ENCODE measurements at places on chromosomes 7 and 10.
A peak's percentile ranks its signal among the peaks of the same experiment; 100 is the strongest.

GRCh38 chr7:50153148-50153547 lies 60.1 kb upstream of the ZPBP start:
- DNase-seq: no peak

DNA sequence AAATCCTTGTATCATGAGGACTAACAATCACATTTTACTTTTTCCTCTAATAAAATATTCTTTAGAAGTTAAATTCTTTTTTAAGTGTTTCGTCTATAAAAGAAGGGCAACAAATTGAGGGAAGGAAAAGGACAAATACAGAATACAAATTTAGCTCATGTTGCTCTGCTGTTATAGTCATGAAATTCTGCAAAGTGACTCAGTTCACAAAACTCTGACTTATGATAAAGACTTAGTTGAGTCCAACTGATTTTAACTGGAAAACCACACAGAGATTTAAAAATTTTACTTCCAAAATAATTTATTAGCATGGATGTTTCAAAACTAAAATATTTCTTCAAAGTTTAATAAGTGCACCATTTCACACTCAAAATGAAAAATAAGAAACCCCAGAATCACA lies 75.0 kb upstream of the GPR22 start:
- DNase-seq: no peak

GRCh38 chr10:90096196-90096595 lies 394.8 kb downstream of the KIF20B start:
- DNase-seq: no peak

DNA sequence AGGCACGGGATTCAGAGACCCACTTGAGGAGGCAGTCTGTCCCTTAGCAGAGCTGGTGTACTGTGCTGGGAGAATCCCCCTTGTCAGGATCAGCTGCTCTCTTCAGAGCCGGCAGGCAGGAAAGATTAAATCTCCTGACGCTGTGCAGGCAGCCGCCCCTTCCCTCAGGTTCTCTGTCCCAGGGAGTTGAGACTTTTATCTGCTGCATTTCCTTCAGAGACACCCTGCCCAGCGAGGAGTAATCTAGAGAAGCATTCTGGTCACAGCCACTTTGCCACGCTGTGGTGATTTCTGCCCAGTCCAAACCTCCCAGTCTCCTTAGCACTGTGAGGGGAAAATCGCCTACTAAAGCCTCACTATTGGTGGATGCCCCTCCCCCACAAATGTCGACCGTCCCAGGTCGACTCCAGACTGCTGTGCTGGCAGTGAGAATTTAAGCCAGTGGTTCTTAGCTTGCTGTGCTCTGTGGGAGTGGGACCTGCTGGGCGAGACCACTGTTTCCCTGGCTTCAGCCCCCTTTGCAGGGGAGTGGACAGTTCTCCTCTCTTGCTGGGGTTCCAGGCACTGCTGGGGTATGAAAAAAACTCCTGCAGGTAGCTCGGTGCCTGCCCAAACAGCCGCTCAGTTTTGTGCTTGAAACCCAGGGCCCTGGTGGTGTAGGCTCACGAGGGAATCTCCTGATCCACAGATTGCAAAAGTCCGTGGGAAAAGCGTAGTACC lies 265.4 kb downstream of the ZWINT start:
- no peak for DNase-seq

GRCh38 chr7:30312178-30312577 lies 27.8 kb downstream of the ZNRF2 start:
- DNase-seq: no peak

DNA sequence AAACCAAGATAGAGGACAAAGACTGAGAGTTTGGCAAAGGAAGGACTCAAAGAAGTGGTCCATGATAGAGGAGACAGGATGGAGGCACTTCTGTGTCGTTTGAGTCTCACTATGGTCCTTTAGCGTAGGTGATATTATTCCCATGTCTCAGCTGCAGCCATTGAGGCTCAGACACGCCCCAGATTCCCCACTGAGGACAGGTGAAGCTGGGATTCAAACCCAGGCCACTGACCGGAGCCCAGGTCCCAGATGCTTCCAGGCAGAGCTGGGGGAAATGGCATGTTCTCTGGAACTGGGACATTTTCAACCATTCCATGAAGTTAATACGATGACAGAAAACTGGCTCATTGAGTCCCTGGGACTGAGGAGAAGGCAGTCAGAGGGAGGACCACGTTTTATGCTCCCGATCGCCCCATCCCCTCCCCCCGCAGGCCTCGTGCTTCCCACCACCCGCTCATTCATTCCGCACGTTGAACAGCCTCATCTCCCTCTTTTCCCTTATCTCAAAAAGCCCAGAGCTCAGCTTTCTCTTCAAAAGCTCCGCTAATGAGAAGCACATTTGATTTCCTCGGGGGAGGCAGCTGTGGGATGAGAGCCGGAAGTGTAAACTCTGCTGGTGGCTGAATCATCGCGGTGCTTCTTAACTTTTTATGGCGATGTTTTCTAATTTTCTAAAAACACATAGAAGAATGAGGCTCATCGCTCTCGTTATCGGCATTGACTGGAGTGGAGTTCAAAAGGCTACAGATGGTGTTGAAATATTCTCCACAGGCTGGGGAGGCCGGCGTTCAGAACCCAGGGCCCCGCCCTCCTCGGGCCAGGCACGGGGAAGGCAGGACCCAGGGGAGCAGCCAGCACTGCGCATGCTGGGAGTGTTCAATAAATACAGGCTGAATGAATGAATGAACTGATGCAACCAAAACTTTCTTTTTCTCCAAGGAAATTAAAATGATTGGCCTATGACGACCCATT lies 64.0 kb downstream of the OAT start:
- peak; percentile 18 for DNase-seq

GRCh38 chr7:36781011-36781738 lies 56.9 kb upstream of the AOAH start:
- peak; percentile 32 for DNase-seq

- no peak for DNase-seq
These were observed 116.8 kb upstream of the FGFR2 start for GRCh38 chr10:121715076-121715475.

- DNase-seq: no peak
These were observed 79.0 kb upstream of the LSM8 start for GRCh38 chr7:118104812-118105441.

DNA sequence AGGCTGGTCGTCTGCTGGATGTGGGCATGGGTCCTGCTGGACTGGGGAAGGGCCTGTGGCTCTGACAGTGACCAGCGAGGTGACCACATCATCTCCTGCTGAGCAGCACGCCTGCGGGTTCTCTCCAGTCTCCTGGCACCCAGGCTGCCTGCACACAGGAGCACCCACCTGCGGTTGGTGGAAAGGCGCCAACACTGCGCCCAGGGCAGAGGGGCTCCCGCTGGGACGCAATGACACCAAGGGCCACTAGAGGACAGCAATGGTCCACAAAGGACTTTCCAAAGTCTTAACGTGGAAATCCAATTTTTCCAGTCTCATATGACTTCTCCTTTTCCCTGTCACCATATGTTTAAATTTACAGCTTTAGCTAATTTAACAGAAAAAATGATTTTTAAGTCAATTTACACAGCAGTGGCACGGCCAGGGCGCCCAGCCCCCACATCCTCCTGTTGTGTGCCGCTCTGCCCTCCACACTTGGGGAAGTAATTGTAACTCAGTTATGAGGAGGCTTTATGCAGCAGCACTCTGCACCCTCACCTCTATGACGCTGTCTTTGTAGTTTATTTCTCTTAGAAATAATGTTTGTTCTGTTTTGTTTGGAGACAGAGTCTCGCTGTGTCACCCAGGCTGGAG lies 38.1 kb downstream of the CFAP46 start:
- peak; percentile 7 for DNase-seq

DNA sequence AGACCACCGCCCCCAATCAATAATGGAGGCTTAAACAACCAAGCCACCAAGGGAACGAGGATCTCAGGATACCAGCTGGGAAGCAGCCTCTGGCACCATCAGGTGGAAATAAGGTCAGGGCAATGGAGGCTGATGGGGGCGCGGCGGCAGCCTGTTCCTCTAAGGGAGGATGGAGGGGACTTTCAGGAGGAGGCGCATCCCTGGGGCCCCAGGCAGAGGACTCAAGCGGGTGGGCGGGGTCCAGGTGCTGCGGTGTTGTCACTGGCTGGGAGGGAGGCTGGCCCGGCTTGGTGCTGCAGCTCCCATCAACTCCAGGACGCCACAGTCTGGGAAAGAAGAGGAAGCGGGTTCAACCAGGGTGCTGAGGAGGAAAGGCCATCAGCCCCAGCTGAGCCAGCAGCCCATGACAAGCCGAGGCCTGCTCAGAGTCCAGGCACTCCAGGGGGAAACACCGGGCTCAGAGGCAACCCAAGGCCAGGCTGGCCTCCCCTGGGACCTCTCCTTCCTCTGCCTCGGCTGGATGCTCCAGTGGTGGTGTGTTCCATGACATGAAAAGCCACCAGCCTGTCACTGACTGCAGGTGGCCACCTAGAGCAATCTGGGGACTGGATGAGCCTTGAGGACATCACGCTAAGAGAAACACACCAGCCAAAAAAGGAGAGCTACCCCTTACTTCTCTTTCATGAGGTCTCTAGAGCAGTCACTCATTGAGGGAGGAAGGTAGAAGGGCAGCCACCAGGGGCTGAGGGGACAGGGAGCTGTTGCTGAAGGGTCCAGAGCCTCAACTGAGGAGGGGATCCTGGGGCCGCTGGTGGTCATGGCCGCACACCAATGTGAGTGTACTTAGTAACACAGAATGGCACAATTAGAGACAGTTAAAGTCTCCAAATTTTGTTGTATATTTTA lies 4.6 kb downstream of the GIGYF1 start:
- DNase-seq: no peak

- DNase-seq: no peak
These were observed 260.6 kb downstream of the POU6F2 start for GRCh38 chr7:39238234-39238869.

DNA sequence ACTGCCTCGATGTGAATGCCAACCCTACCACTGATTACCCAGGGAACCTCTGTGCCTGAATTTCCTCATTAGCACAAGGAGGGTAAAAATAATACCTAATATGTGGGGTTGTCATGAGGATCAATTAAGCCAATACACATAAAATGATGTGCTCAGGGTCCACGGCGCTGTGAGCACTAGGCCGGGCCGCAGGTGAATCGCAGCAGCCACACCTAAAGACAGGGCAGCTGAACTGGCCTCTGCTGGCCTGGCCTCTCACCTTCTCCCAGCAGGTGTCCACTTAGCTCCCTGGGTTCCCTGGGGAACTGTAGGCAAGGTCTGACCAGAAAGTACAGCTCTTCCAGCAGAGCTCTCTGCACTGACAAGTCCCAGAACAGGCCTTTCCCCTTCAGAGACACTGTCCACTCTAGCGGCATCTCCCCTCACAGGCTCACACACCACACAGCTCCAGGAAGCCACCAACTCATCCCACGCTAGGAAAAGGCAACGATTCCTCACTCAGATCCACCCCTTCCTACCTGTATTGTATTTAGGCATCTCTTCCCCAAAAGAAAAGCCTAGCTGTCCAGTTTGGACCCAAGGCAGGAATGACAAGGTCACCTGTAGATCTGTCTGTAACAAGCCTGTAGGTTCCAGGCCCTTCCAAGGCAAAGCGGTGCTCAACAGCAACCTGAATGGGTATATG lies 273.1 kb downstream of the USP6NL start:
- DNase-seq: no peak

DNA sequence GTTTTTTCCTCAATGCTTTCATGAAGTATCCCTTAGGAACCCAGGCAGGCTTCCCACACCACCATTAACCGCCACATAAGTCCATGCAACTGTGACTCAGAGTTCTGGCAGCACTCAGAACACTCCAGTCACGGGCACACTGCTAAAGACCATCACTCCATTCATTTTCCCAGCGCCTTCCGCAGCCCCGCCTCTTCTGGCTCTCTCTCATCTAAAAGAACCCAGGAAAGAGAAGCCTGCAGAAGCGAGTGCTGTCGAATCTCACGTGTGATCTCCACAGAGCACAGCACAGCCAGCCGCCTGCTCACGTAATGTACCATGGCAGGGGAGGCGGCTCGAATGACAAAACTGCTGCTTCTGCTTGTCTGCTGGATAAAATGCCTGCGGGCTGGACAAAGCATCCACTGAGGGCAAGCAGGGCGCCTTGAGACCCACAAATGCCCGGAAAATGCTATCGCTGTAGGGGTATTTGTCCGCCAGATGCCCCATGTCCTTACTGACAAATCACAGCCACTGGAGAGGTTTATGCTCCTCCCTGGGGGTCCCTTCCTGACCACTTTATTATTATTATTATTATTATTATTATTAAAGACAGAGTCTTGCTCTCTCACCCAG lies 1.8 kb downstream of the PSMG3 start:
- no peak for DNase-seq

GRCh38 chr10:11212288-11213085 lies 194.8 kb downstream of the CELF2 start:
- DNase-seq: no peak

GRCh38 chr10:667602-668143 lies 21.8 kb downstream of the DIP2C start:
- DNase-seq: no peak

- no peak for DNase-seq
These were observed 58.9 kb upstream of the LBX1 start for GRCh38 chr10:101287997-101288635.

GRCh38 chr7:12674861-12675260 lies 12.6 kb upstream of the ARL4A start:
- DNase-seq: peak; percentile 73

DNA sequence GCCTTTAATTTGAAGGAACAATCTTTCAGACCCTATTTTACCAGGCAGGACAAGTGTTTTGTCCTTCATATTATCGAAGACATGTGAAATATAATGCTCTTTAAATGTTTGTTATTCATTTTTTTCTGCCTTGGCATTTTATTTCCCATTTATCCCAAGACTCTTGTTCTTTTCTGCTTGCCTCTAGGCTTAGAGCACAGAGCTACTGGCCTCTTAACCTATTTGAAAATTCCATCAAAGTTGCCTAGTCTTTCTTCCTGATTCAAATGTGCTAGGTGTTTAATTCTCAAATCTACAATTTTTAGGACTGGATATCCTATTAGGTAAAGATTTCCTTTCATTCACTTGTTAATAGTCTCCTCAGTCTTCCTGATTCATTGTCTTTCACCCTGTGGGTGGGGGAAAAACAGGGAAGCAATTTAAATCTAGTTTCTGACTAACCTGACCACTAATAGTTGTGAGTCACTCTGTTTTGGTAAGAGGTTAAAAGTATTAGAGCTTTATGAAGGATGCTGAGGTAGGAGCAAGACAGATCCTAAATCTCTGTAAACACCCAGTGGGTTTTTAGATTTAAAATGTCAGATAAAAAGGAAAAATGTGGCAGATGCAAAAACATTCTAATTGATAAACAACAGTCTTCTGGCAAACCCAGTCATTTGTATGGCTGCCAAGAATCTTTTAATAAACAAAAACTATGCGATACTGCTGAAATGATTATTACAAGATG lies 1.5 kb downstream of the LIPK start:
- no peak for DNase-seq
